ENCODE measurements at places on chromosomes 11 and 22.

DNA sequence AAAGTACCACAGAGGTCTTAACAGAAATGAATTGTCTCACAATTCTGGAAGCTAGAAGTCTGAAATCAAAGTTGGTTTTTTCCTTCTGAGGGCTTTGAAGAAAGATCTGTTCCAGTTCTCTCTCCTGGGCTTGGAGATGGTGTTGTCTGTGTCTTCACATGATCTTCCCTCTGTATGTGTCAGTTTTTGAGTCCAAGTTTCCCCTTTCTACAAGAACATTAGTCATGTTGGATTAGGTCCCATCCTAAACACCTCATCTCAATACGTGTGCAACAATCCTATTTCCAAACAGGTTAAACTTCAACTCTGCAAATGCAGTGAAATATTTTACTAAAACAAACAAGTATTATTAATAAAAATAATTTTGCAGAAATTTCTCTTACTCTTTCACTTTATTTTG lies 3.1 kb upstream of the PTS start:
- DNase-seq: no peak

DNA sequence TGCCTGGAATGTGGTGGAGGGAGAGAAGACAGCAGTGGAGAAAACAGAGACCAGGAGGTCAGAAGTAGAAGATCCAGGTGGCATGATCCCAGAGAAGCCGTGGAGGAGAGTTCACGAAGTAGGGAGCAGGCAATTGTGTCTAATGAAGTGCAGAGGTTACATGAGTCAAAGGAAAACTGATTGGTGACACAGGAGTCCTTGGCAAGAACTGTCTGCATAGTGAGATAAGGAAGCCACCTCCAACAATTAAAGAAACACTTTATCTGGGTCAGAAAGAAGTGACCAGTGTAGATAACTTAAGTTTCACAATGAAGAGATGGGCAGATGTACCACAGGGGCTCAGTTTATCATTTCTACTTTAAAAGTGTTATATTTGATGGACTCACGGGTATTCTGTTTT lies 57.0 kb upstream of the PTH start:
- no peak for DNase-seq

- no peak for DNase-seq
Measured at GRCh38 chr11:75028321-75028720, 39.6 kb downstream of the NEU3 start.

DNA sequence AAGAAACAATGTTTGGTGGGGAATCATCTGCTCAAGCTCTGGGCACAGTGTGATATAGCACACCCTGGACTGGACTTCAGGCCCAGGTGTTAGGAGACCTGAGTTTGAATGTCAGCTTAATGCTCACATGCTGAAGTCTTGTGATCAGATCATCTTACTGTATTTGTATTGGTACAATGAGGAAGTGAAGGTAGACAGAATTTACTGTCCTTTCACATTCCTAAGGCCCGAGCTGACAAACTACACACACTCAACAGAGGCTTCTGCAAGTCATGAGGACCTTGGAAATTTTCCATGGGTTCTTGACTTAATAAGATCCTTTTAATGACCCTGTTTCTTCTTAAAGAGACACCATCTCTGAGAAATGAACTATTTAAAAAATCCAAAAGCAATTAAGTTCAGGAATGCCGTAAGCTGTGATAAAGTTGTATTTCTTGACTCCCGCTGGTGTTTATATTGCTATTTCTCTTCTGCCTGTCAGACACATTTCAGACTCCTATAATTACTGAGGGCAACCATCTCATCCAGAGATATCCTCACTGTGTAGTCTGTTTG lies 802.0 kb downstream of the DLG2 start:
- DNase-seq: no peak

- DNase-seq: no peak
Measured at GRCh38 chr22:46879083-46879482, 116.6 kb downstream of the TBC1D22A start.

- DNase-seq: no peak
Measured at GRCh38 chr11:7449841-7450214, 35.5 kb upstream of the OLFML1 start.

DNA sequence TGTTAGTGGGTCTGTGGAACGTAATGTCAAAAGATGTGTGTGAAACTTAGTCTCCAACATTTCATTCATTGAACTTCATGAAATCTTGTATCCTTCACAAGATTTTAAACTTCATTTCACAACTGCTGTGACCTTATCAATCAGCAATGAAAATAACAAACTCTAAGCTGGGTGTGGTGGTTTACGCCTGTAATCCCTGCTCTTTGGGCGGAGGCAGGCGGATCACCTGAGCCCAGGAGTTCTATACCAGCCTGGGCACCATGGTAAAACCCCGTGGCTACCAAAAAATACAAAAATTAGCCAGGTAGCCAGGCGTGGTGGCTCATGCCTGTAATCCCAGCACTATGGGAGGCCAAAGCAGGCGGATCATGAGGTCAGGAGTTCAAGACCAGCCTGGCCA lies 5.1 kb downstream of the CHKA start:
- no peak for DNase-seq

- DNase-seq: no peak
Measured at GRCh38 chr22:23243006-23243573, 62.8 kb downstream of the BCR start.

GRCh38 chr11:134022748-134023147 lies 46.1 kb upstream of the JAM3 start:
- no peak for DNase-seq

- DNase-seq: no peak
Measured at GRCh38 chr11:29527391-29527936, 489.4 kb downstream of the KCNA4 start.

- DNase-seq: no peak
Measured at GRCh38 chr22:44204739-44205515, 24.2 kb downstream of the PARVG start.

DNA sequence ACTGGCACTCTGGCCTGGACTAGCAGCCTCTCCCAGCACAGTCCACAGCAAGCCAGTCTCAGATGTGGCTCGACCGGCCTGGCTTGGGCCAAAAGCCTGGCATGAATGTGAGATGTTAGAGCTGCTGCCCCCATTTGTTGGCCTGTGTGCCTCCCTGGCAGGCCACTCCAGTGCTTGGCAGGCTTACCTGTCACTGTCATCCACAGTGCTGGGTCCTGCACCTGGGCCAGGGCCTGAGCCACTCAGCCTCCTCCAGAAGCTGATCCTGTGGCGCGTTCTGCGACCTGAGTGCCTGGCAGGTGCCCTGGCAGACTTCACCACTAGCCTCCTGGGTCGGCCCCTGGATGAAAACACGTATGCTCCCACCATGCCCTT lies 36.1 kb downstream of the RRP8 start:
- DNase-seq: no peak

DNA sequence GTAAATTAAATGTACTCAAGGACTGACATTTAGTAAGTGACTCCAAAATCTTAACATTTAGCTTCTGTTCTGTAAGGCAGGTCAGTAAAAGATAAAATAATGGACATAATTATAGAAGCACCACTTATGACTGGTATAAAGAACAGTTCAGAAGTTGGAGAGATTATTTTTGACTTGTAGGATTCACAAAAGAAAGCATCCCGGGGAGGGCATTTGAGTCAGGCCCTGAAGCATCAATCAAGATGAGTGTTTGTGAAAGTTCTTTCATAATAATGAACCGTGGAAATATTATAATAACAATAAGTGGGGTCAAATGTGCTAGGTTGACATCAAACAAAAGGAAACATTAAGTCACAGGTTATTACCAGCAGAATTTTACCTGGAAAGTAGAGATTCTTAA lies 201.9 kb downstream of the DDX10 start:
- DNase-seq: no peak

- DNase-seq: no peak
Measured at GRCh38 chr22:29263791-29264276, 3.9 kb downstream of the RHBDD3 start.

- DNase-seq: no peak
Measured at GRCh38 chr11:86249307-86250098, 5.0 kb downstream of the EED start.

DNA sequence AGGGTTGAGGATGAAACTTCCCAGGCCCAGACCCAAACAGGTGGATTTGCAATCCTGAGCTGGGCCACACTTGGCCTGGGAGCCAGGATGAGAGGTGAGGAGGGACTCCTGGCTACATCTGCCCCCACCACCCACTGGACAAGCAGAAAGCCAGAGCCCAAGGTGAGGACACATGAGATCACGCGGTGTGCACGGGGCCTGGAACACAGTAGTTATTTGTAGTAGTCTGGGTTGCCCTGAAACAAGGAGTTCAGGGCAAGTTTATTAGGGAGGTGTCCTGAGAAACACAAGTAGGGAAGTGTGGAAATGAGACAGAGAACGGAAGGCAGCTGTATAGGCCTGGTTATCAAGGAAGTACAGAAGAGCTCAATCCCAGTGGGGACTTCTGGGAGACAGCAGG lies 647 bp upstream of the SEC14L6 start:
- no peak for DNase-seq

DNA sequence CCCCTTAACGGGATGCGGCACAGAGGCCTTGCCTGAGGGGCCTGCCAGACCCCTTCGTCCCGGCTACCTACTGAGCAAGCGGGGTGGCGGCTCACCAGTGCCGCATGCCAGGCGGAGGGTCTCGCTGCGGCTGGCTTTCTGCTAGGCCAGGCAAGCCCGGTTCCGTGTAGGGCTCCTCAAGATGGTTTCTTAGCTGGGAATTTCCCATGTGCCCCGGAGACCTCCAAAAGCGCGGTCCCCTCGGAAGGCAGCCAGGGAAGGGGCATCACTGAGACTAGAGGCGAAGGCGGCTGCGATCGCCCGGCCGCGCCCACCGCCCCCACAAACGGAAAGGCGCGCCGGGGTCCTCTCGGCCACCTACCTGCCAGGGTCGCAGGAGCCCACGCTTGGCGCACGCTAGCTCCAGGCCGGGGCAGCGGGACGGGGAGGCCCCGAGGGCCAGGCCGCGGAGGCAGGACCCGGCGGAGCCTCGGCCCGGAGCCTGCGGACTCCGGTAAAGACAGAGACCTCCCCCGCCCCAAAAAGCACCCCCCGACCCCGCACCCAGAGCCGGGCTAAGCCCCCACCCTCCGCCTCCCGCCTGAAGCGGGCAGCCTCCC lies 23.8 kb downstream of the MICAL3 start:
- DNase-seq: no peak

GRCh38 chr11:777288-778255 lies at the start of gene GATD1:
GATD1 (minus strand) TSS chr11:777487; CDS start chr11:777462, 25 bp downstream.
- peak; percentile 95 for DNase-seq

DNA sequence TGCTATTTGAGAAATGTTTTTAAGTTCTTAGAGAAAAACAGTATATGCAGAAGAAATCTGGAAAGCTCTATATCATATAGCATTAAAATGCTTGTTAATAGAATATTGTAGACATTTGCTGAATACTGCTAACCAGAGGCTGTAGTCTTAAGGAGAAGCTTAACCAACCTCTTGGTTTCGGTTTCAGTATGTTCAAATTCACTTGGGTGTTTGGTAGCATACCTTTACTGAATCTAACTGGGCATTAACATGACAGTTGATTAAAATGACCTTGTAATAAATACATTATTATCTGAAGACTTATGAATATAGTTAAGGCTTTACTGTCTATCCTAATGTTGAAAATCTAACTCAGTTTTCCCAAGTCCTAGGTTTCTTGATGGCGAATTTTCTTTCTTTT lies 5.4 kb downstream of the PCF11 start:
- no peak for DNase-seq

GRCh38 chr11:58905011-58905720 lies 34.1 kb upstream of the GLYATL1 start:
- DNase-seq: no peak

DNA sequence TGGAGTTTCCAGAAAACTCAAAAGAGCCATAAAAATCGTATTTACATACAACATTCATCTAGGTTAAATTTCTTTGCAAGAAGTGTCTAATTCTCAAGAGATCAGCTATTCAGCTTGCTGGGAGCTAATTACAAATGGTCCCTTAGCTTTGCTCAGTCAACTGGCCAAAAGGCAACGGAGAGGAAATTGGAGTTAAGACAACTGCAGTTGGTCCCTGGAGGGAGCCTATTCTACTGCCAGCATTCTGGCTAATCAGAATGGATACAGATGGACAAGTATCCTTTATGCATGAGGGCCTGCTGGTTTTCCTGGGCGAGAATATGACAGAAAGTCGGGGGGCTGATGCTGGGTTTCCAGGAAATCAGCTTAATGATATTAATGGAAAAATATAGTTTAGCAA lies 45.5 kb downstream of the KCNJ1 start:
- DNase-seq: no peak

- DNase-seq: no peak
Measured at GRCh38 chr11:93689240-93689639, 27.8 kb downstream of the CEP295 start.

GRCh38 chr11:70324376-70325115 lies 54.1 kb downstream of the PPFIA1 start:
- DNase-seq: no peak

DNA sequence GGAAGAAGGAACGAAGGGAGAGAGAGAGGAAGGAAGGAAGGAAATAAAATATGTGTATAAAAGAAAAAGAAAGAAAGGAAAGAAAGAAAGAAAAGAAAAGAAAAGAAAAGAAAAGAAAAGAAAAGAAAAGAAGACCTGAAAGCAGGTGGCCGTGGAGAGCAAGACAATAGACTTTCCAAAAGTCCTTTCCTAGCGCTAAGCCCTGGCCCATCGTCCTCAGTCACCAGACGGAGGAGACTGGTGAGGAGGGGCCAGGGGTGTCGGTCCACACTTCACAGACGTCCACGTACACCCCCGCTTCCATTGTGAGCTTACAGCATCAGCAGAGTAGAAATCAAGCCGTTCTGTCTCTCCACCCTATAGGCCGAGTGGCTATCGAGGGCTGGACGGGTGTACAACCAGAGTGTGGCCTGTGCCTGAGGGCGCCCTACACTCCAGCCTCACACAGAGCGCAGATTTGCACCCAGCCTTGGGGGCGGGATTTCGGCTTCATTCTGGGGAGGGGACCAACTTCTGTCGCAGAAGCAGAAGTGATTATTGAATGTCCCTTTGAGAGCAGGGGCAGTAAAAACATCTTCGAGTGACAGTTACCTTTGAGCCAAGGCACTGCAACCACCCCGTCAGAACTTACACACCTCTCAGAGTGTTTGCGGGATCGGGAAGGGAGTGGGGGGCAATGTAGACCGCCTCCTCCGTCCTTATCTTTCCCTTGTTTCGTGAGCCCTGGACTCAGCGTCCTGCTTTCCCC lies 2.0 kb upstream of the BSX start:
- no peak for DNase-seq

DNA sequence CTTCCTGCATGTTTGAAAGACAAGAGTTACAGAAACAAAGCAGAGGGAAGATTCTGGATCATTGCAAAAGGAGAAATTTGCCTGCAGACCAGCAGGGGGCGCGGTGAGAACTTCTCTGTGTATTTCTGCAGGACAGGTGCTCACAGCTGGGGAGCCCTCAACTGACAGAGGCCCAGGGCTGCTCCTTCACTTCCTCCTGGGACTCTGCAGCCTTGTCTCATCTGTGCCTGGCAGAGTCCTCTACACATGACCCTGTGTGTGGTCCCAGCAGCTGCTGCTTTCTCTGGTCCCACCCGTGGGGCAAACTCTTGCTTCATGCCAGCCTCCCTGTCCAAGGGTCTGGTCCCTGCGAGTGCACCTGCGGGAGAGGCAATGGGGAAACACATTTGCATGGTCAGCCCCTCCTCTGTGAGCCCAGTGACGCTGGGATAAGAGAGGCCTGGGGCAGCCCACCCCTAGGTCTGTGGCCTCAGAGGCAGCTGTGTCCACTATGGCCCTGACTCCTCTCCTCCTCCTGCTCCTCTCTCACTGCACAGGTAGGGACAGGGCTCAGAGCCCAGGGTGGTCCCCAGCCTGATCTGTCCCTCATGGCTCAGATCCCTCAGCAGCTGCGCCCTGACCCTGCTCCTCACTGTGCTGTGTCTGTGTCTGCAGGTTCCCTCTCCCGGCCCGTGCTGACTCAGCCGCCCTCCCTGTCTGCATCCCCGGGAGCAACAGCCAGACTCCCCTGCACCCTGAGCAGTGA lies 43.2 kb upstream of the VPREB1 start:
- no peak for DNase-seq
